HCT116 (cell line): ENCODE measurements at places on chromosomes 7 and 10. TPM values are rescaled to one million over a fixed set of nuclear protein-coding genes. Genes with fewer than 3 reads are reported as not detected.

DNA sequence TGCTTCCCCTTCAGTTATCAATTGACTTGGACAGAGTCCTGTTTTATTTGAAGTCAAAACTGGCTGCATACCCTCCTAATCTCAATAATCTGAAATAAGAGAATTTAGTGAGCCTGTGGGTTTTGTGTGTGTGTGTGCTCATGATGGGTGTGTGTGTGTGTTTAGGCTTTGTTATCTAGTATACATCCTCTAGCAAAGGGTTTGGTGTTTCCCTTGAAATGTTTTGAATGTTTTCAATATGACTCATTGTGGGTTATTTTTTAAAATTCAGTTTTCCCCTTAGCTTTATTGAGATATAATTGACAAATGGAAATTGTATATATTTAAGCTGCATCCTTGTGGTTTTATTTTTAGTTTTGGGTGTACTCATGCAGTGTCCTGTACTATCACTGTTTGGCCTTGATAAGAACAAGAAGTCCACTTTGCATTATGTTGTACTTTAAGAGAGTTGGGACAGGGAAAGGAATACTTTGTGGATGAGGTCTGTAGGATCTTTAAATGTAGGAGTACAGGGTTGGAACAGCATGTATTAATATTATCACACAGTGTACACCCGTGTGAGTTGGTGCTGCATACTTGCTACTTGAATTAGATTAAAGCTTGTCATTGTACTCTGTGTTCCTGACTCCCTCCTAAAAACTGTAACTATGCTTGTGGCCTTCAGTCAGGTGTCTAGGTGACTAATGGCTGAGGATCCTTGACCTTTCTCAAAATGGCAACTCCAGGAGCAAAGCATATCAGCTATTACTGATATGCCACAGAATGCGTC is 58.3 kb downstream of the VCL start:
- DNase-seq: peak; percentile 37

DNA sequence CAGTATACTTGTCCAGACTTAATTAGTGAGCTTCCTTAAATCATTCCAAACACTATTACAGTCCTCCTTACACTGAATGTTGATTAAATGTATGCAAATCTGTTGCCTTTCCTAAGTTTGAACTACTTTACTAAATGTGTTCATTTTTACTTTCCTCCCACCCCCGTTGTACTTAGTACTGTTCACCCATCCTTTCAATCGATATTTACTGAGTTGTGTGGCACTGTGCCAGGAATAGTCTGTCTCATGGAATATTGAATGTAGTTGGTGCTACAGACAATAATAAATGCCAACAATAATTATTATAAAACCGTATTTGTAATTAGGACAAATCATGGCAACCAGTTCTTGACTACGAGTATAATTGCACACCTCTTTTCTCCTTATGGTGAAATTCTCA is 335.7 kb downstream of the GPR37 start:
- no peak for DNase-seq

DNA sequence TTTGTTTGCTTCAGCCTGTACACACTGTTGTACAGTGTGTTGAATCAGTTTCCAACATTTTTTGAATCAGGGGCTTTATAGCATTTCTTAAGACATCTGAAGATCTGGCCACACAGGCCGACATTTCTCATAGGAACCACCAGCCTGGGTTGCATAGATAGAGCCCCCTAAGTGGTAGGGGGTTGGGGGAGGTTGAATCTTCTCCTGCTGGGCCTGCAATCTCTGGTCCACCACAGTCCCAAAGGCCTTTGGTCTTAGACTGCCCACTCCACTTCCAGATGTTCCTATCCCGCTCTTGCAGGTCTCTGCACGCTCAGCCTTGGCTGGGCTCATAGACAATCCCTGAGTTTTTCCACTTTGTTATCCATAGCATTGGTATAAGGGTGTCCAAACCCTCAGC is 75.4 kb upstream of the HABP2 start:
- no peak for DNase-seq

GRCh38 chr10:61798713-61799112 is 102.8 kb upstream of the ARID5B start:
- no peak for DNase-seq

DNA sequence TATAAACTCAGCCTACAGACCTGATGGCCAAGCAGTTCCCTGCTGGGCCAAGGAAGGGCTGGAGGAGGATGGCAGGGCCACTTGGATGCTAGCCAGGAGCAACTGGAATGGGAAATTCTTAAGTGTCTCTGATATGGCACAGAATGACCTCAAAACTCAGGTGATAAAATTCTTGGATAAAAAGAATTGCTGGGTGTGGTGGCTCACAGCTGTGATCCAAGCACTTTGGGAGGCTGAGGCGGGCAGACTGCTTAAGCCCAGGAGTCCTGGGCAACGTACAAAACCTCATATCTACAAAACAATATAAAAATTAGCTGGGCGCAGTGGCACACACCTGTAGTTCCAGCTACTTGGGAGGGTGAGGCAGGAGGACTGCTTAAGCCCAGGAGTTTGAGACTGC is 14.0 kb upstream of the PKD1L1 start:
- DNase-seq: no peak

DNA sequence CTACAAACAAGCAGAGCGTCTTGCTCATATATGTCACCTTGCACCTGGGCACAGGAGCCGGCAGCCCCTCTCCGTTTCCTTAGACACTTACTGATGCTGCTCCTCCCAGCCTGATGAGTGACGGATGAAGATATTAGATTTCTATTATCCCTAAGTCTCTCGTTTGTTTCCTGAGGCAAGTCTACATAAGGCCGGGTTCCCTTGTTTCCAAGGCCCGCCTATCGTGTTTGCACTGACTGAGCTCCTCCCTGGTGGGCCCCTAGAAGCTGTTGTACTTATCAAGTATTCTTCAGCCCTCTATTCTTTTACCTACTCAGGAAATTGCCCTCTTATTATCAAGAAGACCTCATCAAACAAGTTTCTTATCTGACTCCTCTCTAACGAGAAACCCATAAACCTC is 18.5 kb downstream of the SH3PXD2A start:
- DNase-seq: no peak

EXOC6 gene
- total RNA-seq: 12.9 TPM

- DNase-seq: no peak
Observed at GRCh38 chr10:35545878-35546590, 59.1 kb upstream of the GJD4 start.

DNA sequence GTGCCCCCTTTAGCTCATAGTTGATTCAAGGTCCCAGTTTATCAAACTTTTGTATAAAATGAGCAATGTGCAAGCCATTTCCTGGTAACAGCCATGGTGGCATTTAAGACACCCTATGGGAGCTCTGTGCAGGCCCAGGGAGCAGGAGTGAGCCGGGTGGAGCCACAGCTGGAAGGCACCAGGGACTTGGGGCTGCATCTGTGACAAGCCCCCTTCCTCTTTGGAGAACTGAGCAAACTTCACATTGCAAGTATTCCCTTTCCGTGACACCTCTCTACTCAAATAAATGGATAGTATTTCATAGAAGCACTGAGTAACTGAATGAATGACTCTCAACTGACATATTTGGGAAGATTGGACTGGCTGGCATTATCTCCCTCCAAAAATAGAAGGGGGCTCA is 558.7 kb upstream of the FOXK1 start:
- DNase-seq: no peak

GRCh38 chr10:2048337-2048973 is 311.1 kb upstream of the ADARB2 start:
- no peak for DNase-seq

DEPP1 gene
- total RNA-seq: 3.8 TPM

DNA sequence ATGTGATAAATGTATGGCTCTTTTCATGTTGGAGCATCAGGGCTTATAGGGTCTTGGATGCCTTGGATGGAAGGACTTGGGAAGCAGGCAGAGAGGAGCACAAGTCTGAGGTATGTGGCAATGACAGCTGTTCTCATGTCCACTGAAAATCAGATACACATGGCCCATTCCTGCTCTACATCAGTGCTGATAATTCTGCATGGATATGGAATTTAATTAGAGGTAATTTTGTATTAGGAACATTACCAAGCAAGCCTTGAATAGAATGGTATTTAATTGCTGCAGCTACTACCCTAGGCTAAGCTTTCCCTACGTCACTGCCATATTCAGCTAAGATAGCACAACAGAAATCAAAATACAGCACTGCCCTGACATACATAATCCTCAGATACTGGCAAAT is 299.6 kb downstream of the LHFPL3 start:
- no peak for DNase-seq

DNA sequence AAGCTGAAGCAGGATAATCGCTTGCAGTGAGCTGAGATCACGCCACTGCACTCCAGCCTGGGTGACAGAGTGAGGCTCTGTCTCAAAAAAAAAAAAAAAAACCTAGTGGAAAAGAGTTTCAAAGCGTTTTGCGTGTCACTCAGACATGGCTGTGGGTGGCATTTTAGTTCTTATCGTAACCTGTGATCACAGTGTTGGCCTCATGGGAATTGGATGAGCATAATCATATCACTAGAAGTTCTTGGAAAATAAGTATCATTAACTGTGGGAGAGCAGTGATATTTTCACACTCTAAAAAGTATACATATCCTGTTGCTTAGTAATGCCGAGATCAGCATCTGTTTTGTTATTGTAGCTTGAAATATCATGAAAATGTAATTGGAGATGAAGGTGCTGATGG is 92.6 kb downstream of the CREM start:
- DNase-seq: no peak

GRCh38 chr7:2175514-2175913 is 57.2 kb downstream of the MAD1L1 start:
- DNase-seq: no peak

CH25H gene
- total RNA-seq: not detected

CD36 gene
- total RNA-seq: 0.32 TPM

GLUD1 gene
- total RNA-seq: 131 TPM

- no peak for DNase-seq
Observed at GRCh38 chr7:107958764-107959526, 44.0 kb downstream of the LAMB1 start.

DNA sequence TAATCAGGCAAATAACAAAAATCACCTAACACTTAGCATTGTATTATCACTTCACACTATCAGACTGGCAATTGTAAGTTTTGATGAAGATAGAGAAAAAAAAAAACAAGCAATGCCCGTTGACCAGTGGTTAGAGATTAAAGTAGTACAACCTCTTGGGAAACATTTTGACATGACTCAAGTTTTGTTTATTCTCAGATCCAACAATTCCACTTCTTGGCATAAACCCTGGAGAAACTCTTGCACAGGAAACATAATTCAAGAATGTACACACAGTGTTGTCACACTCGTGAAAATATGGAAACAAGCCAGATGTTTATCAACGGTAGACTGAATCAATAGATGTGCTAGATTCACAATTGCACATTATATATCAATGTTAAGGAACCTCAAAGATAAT is 37.2 kb downstream of the FRMD4A start:
- DNase-seq: no peak

GRCh38 chr7:81473236-81473635 is 296.6 kb downstream of the HGF start:
- DNase-seq: no peak

PYROXD2 gene
- total RNA-seq: 14.2 TPM

DNA sequence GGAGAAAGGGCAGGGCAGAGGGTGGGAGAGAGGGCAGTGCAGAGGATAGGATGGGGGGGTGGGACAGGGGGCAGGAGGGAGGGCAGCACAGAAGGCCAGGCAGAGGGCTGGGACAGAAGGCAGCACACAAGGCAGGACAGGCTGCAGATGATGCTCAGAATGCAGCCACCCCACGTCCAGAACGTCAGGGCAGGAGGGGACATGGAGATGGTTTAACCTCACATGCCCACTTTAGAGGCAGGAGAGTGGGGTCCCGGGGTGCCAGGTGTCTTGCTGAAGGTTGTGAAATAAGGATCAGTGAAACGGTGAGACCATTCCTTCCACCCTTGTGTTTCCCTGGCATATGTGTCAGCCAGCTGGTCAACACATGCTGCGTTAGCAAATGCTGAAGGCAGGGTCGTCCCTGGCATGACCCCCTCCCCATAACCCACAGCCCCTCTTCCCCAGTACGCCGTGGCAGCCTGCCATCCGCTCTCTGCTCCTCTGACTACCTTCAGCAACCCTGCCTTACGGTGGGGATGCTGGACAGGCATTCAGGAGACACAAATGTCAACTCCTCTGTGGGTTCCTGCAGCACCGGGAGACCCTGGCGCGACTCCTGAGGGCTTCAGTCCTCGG is 592.1 kb downstream of the DNAJB6 start:
- DNase-seq: no peak

DNA sequence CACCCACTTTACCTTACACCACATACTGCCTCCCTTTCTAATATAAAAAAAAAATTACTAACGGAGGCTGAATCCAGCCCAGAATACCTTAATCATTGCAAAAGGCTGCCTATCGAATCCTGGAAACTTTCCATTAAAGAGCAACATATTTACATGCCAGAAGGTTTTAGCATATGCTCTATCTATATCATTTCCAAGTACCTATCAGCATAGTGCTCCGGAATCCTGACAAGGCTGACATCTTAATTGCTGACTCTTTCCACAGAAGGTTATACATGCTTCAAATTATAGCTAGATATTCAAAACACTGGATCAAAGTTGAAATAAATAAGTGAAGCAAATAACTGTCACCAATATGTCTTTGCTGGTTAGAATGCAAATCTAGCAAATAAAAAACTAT is 170.9 kb upstream of the CDK1 start:
- DNase-seq: no peak

MMP21 gene
- total RNA-seq: not detected

GRCh38 chr10:52586710-52587109 is 185.9 kb downstream of the MBL2 start:
- DNase-seq: no peak

DNA sequence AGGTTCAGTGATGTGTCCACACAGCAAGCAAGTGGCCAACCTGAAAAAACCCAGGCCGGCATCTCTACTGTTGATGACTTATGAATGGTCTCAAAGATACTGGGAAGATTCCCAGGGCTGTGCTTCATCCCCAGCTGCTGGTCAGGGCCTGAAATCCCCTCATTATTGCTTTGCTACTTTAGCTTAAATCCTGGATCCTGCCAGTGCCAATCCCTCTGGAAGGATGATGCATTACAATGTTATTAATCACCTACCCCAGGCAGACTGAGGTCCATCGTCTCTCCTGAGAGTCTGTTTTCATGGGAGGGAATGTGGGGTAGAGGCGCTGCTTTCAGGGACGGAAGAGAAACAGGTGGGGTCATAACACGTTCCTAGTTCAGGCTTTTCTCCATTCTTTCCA is 371.6 kb downstream of the RPS24 start:
- no peak for DNase-seq

GRCh38 chr10:25125201-25125611 is 49.6 kb upstream of the GPR158 start:
- DNase-seq: no peak

CRYGN gene
- not detected for total RNA-seq

FAM13C gene
- total RNA-seq: 0.42 TPM

DNA sequence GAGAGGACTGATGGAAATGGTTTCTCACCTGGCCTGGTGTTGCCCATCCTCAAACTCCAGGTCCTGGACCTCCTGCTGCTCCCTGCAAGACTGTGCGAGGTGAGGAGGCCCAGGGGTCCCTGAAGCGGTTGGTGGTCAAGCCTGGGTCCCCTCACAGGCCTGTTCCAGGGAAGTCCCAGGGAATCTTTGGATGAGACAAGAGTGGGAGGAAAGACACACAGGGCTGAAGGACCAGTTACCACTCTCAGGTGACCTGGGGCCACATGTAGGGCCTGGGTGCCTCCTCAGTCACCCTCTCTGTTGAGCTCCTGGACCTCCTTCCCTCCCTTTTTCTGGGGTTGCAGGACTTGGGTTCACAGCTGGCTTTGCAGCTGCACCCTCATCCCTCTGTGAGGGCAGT is 42.6 kb upstream of the CXCL12 start:
- DNase-seq: no peak
